ENCODE measurements at places on chromosomes 12 and 14. TPM values are rescaled to one million over a fixed set of nuclear protein-coding genes. Genes with fewer than 3 reads are reported as not detected.

LRP1-AS gene
- not detected for total RNA-seq

WNK1 gene
- total RNA-seq, result 142 TPM

KRT5 gene
- 134 TPM for total RNA-seq

RNF212B gene
- total RNA-seq, result not detected

KLRB1 gene
- not detected for total RNA-seq

DNA sequence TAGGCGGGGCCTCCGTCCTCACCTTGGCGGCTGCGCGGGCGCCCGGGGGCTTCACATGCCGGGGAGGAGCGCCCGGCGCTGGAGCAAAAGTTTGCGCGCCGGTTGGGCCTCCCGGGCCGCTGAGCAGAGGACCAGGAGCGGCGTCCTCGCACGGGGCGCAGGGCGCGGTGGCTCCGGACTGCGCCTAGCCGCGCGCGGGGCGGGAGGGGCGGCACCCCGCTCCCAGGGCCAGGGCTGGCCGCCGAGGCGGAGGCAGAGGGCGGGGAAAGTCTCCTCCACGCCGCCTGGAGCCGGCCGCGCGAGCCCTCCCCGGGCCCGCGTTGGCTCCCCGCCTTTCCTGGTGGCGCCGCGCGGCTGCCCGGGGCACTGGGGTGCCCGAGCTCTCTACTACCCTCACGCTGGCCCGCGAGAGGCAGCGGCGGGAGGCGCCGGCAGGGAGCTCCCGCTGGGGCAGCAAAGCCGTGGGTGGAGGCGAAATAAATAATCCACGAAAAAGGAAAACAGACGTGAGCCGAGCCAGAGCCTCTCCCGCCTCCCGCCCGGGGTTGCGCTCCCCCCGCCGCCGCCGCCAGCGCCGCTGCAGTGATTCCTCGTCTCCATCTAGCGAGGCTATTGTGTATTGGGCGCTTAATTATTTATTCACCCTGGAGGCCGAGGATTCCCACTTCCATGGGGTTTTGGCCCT is 400 bp upstream of the PRIMA1 start:
- no peak for DNase-seq
- peaks cover 38% of the 10 kb centered on the region for H3K27me3 ChIP-seq
- H3K27ac ChIP-seq, result no peak overlapping the region
- H3K36me3 ChIP-seq, result no peaks in the 10 kb centered on the region
- H3K4me3 ChIP-seq, result no peak overlapping the region

DNA sequence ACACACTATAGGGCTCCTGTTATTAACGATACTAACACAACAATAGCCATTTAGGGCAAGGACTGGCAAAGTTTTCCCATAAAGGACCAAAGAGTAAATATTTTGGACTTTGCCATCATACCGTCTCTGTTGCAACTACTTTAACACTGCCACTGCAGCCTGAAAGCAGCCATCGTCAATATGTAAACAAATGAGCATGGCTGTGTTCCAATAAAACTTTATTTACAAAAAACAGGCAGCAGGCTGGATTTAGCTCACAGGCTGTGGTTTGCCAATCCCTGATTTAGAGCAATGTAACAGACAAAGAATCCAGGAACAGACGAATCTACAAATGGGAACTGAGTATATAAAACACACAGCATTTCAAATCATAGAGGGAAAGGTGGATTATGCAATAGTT is 84.1 kb downstream of the FRMD6 start:
- no peak overlapping the region for H3K4me3 ChIP-seq
- H3K36me3 ChIP-seq, result no peaks in the 10 kb centered on the region
- no peaks in the 10 kb centered on the region for H3K4me1 ChIP-seq
- H3K27ac ChIP-seq, result no peak overlapping the region

DNA sequence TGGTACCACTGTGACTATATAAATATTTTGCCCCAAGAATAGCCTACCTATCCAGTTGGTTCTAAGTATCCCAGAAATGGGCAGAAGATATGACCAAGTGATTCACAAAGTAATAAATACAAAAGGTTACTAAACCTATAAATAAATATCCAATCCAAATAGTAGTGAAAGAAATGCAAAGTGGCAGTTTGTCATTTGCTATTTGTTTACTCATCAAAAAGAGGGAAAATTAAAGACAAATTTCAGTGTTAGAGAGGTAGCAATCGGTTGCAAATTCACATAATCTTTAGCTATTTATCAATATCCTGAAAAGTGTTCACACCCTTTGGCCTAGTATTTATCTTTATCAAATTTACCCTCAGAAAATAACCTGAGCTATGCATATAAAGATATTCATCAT is 136.4 kb upstream of the NPAS3 start:
- H3K27ac ChIP-seq, result no peak overlapping the region
- no peak for DNase-seq
- H3K4me3 ChIP-seq, result no peak overlapping the region
- H3K27me3 ChIP-seq, result no peaks in the 10 kb centered on the region
- no peaks in the 10 kb centered on the region for H3K36me3 ChIP-seq
- H3K4me1 ChIP-seq, result no peaks in the 10 kb centered on the region

DNA sequence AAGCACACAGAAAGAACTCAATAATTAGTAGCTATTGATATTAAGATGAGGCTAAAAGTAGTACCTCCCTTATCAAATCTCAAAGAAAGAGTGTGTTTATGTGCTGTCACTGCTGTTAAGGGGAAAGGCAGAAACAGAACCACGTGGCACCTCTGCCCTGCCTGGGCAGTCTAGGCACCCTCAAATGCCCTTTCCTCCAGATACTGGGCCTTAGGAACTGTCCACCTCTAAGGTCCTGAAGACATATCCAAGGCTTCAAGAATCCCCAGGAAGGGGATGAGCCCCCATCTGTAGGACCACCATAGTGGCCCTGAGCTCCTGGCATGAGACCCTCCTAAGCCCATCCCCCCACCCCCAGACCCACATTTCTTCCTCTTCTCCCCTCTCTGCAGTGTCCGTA is 29.1 kb downstream of the NGB start:
- no peak overlapping the region for H3K4me3 ChIP-seq
- peaks cover 99% of the 10 kb centered on the region for H3K27me3 ChIP-seq
- no peak overlapping the region for H3K27ac ChIP-seq

Measured in PC-9 (cell line).